ENCODE measurements at places on chromosomes 6 and 20. TPM values are rescaled to one million over a fixed set of nuclear protein-coding genes. Genes with fewer than 3 reads are reported as not detected.

The ULBP2 gene
- polyA plus RNA-seq: 0.71 TPM

DNA sequence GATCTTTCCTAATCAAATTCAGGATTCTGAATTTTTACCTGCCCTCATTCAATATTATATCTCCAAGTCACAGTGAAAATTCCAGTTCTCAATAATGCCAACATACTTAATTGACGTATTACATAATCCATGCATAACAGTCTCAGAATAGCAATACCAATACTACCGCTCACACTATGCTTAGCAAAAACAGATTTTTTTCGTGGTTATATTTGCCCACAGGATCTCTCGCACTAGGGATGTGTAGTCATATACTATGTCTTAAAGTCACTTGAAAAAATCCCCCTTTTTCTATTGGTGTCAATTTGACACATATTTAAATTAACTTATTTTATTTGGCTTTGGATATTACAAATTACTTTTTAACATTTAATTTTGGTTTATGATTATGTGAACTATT lies 323.1 kb upstream of the SLC35B3 start:
- DNase-seq: no peak

- DNase-seq: no peak
Measured at GRCh38 chr6:83252719-83253118, 59.6 kb downstream of the RWDD2A start.

- DNase-seq: no peak
Measured at GRCh38 chr6:12459945-12460661, 169.9 kb downstream of the EDN1 start.

The ELOVL4 gene
- polyA plus RNA-seq: 0.10 TPM

- DNase-seq: no peak
Measured at GRCh38 chr6:136646377-136646776, 96.2 kb upstream of the MAP7 start.

The WFDC12 gene
- not detected for polyA plus RNA-seq

GRCh38 chr6:57024775-57025174 lies 21.7 kb upstream of the KIAA1586 start:
- no peak for DNase-seq

The HTR1E gene
- not detected for polyA plus RNA-seq

The KCNK16 gene
- polyA plus RNA-seq: not detected

DNA sequence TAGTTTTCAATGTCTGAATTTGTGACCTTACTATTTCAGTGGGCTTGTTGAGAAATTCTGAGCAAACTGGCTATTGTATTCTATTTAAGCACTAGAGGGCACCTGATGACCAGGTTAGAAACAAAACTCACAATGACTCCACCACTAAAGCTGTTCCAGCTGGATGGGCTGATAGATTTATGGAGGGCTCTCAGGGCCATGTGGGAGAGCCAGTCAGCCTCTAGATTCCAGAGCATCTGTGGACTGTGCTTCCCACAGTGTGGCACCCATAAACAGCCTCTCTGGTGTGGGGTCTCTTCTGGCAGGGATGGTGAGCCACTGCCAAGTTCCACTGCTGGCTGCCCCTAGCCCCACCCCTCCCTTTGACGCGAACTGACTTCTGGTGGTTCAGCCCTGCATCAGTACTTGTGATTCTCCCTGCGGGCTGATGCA lies 29.2 kb downstream of the C6orf58 start:
- no peak for DNase-seq

GRCh38 chr6:33914645-33915044 lies 110.8 kb upstream of the MLN start:
- no peak for DNase-seq

The SOBP gene
- 0.45 TPM for polyA plus RNA-seq

GRCh38 chr6:143482593-143482992 lies 28.9 kb downstream of the FUCA2 start:
- DNase-seq: no peak

- DNase-seq: no peak
Measured at GRCh38 chr6:16688984-16689636, 72.2 kb downstream of the ATXN1 start.

The TRIM31 gene
- polyA plus RNA-seq: 0.11 TPM

GRCh38 chr6:40280231-40280630 lies 306.9 kb downstream of the LRFN2 start:
- no peak for DNase-seq

DNA sequence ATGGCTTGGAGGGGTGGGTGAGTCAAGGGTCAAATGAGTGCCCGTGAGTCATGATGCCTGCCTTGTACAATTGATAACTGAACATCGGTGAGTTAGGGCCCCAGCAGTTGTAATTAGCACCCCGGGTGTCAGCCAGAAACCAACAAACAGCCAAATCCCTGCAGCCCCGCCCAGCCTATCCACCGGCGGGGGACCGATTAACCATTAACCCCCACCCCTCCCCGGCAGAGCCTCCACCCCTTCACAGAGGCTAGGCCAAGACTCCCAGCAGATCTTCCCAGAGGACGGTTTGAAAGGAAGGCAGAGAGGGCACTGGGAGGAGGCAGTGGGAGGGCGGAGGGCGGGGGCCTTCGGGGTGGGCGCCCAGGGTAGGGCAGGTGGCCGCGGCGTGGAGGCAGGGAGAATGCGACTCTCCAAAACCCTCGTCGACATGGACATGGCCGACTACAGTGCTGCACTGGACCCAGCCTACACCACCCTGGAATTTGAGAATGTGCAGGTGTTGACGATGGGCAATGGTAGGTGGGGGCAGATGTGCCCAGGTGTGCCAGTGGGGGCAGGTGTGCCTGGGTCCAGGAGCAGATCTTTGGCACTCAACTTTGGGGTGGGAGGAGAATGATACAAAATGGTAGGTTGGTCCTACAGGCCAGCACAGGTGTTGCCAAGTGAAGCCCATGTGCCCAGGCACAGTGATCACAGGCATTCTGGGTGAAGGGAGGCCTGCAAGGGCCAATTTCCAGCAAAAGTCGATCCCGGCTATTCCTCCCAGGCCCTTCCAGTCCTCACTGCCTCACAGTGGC lies 45.7 kb downstream of the HNF4A start:
- DNase-seq: no peak

- no peak for DNase-seq
Measured at GRCh38 chr6:33790379-33790778, 1.4 kb upstream of the LEMD2 start.

DNA sequence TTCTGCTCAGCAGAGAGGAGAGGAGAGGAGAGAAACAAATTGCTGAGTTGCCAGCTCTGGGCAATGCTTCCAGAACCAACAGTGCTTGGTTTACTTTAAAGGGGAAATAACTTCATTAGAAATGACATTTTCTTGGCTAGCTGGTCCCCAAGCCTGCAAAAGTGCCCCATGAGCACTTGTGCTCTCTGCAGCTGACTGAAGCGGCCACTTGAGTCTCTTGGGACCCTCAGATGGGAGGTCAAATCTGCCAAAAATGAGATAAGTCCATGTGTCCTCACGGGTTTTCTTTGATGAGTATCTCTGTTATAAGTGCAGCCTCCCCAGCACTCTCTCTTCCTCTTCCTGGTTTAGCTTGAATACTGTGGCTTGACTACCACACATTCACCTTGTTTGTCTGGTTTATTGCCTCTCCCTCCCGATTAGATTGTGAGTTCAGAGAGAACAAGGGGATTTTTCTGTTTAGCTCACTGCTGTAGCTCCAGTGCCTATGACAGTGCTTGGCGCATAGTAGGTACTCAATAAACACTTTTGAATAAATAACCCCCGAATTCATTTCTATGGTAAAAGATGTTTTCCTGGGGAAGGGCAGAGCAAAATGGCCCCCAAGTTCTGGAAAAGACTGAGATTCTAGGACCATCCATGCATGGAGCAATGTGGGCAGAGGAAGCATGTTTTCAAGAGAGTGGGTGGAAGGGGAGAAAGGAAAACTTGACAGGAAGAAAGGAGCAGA lies 7.0 kb upstream of the RIN2 start:
- DNase-seq: no peak

DNA sequence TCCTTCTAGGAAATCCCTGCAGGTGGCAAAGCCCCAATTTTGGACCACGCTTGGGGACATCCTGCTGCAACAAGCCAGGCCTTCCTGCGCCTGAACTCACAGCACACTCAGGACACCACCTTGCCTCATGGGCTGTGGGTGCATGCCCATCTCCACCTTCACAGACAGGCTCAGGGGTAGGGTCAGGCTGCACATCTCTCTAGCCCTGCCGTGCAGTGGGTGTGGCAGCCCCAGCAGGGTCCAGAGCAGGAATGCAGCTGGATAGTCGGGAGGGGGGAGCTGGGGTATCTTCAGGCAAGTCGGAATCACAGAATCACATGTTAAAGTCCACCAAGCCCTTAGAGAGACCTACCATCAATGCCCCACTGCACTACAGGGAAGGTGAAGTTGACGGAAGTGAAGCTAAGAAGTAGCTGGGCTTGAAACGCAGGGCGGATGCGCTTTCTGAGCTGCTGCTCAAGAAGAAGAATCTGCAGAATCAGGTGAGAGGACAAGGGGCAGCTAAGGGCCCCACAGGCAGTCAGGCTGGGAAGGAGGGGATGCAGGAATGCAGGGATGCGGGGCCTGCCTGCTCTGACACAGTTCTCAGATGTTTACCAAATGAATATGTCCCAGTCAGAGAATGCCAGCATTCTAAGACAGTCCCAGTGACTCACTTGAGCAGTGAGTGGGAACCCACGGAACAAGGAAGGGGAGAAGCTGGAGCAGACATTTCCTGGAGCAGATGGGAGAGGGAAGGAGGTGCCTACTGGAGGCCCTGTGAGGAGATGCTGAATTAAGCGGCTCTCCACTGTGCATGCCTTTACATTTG lies 11.3 kb downstream of the SERPINB6 start:
- DNase-seq: no peak

GRCh38 chr6:46323966-46324622 lies 153.3 kb upstream of the ENPP5 start:
- no peak for DNase-seq

- no peak for DNase-seq
Measured at GRCh38 chr20:17708675-17709360, 9.1 kb downstream of the BANF2 start.

The C6orf58 gene
- polyA plus RNA-seq: 0.42 TPM

The MYMX gene
- polyA plus RNA-seq: not detected

The BPIFB1 gene
- not detected for polyA plus RNA-seq

- no peak for DNase-seq
Measured at GRCh38 chr6:88520017-88520338, 353.8 kb upstream of the CNR1 start.

GRCh38 chr6:103534095-103534494 lies 1325.6 kb downstream of the HACE1 start:
- DNase-seq: no peak

The SYNDIG1 gene
- polyA plus RNA-seq: not detected

GRCh38 chr20:45841407-45842129 lies 8.0 kb downstream of the SNX21 start:
- DNase-seq: no peak

DNA sequence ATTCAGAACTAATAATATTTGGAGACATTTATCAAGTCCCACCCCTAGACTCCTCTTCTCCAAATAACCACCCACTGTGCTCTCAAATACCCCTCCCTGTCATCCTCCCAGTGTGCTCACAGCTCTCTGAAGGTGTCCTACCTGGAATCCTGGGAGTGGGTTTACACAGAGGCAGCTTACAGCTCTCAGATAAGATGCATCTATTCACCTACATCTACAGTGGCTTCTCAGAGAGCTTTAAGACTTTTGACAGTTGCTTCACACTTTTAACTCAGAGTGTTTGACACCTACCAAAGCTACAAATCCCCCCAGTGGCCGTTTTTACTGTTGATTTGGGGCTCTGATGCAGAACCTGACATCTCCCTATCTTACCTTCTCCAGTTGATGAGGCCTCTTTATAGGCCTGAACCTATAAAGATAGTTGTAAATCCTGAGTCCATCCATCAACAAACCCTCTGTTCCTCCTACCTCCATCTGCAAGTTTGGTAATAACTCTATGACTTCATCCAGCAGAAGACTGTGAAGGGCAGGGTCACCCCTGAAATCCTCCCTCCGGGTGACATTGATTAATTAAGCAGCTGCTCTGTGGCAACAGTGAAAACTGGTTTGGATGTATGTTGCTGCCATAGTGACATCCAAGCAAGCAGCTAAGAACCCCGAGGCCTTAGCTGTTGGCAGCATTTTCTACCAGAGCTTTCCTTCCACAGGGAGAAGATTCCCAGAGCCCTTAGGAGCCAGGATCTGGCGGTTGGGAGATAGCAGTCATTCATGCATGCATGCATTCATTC lies 226.1 kb upstream of the RREB1 start:
- DNase-seq: no peak

GRCh38 chr20:38200646-38201045 lies 35.6 kb upstream of the TGM2 start:
- DNase-seq: no peak

GRCh38 chr6:44261581-44261980 lies 3.8 kb downstream of the NFKBIE start:
- no peak for DNase-seq

DNA sequence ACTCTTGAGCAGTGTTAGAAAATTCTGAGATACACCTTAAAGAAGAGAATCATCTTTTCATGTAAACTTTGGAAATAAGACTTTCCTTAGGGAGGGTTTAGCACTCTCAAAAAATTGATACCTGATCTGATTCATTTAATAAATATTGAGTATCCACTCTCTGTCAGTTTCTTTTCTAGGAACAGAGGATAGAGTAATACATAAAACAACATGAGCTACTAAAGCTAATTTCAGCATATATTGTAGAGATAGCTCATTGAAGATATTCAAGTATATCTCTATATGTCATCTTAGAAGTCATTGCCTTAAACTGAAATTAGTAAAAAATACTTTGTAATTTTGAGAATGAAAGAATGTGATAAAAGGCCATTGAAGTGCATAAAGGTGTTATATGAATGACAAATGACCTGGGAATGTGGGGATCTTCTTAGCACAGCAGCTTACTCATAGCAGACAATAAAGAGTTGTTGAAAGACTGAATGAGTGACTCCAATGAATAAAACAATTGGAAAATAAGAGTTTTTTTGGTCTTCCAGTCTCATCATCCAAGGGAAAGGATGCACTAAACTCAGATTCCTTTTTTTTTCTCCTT lies 29.2 kb downstream of the RHAG start:
- no peak for DNase-seq

DNA sequence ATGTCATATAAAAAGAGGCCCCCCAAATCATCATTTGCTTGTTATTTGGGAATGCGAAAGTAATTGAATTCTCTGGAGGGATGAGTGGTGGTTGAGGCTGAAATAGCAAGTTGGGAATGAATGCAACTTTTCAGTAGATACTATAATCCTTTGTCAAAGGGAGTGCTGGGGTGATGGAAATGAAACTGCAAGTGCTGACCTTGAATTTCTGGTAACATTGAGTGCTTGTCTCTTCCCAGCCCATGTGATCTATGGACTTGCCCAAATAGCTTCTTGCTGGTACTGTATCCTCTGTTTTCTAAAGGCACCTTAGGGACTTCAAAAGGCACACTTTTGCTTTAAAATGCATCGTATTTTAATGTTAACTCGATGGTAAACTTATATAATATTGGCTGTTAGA lies 14.8 kb downstream of the PAQR8 start:
- DNase-seq: no peak
